ENCODE measurements at places on chromosomes 7 and 10.

DNA sequence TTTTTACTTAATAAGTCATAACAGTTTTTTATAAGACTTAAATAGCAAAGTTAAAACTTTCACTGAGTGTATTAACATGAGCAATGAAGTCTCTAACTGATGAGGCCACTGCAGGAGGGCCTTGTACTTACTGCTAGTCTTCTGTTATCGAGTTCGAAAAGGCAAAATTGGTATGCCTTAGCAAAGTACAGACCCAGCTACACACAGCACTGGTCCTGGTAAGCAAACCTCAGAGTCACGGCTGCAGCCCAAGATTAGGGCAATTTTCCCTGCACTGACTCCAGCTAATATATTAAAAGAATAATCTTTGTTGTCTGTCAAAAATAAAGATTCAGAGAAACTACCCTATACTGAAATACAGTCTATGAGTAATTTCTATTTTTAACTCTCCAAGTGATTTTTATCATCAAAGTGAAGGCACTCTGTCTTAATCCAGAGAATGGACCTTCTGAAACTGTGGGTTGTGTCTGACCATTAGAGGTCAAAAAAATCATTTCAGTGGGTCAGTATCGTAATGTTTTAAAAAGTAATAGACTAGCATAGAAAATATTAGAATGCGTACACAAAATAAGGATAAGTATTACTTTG is 85.7 kb downstream of the HBP1 start:
- DNase-seq: no peak

GRCh38 chr7:125467996-125468854 is 538.6 kb upstream of the POT1 start:
- DNase-seq: no peak

DNA sequence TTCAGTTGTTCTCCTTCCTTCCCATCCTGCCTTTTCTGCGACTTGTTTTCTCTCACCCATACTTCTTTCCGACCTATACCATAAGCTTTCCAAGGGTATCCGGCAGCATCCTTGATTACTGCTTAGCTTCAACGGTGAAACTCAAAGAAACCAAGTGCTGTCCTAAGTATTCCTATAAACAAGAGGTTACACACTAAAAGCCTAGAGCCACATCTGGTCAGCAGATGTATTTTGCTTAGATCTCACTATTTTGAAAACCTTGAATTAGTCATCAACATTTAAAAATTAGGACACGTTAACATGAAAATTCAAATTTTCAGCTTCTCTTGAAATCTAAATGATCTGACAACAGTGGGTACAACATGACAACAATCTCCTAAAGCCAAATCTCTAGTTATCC is 20.0 kb downstream of the ARHGAP21 start:
- no peak for DNase-seq

GRCh38 chr10:13340626-13341376 is 7.3 kb downstream of the SEPHS1 start:
- DNase-seq: no peak

- no peak for DNase-seq
These were observed 208.3 kb downstream of the CELF2 start for GRCh38 chr10:11225935-11226334.

DNA sequence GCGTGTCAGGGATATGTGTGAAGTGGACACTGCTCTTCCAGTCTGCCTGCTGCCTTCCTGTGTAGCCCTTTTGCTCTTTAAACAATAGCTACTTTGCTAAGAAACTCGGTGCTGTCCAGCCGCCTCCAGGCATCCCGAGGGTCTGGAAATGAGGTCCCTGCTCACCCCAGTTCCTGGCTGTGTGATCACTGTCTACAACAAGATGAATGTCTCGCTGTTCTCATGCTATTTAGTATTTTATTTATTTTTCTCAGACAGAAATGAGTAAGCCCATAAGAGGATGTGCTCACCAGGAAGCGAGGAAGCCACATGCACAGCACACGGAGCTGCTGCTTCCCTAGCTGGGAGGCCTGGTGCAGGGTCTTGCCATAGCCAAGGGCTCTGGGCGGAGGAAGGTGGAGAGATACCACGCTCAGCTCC is 167.0 kb upstream of the PITRM1 start:
- no peak for DNase-seq

- no peak for DNase-seq
These were observed 5.1 kb downstream of the AOC1 start for GRCh38 chr7:150857276-150858055.

GRCh38 chr10:11602358-11602757 is 9.1 kb downstream of the USP6NL start:
- no peak for DNase-seq

GRCh38 chr7:117010375-117011133 is 57.3 kb downstream of the ST7 start:
- DNase-seq: no peak

Measured in stimulated activated CD8-positive, alpha-beta memory T cell treated with anti-CD3 and anti-CD28 coated beads, Interleukin-4, amount 100 ng/mL, for 1 hour (primary cell).